ENCODE measurements at places on chromosomes 6 and 20.

- DNase-seq, result no peak
These were observed 137.0 kb downstream of the PRDM13 start for GRCh38 chr6:99743647-99744046.

DNA sequence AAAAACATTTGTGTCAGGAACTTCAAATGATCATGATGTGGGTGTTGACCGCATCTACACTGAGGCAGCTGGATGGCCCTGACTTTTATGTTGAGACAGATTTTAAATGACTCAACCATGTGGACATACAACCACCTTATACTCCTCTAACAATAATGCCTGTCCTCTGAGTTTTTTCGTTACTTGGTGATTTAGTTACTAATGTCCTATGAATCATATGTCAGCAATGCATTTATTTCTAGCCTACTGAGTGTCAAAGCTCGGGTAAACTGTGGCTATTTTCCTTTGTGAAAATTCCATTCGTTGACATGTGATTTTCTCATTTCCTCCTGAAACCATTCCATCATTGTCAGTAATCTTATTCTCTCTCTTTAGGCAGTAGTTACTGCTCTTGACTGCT lies 38.9 kb upstream of the NKX2-4 start:
- no peak for DNase-seq

DNA sequence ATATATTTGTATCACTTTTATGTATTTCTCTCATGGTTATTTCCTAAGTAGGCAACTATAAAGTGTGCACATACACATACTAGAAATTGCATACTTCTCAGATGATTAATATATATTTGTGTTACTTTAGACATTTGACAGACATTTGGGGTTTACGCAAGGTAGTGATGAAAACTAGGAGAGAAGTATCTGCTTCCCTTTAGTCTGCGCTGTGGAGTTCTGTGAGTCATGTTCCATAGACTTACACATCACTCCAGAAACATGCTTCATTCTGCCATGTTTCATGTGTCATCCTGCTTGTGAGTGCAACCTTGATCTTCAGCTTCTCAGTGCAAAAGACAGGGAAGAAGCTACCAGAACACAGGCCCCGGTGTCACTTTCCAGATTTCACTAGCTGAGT lies 200.7 kb upstream of the BMP2 start:
- no peak for DNase-seq

GRCh38 chr6:54737247-54737646 lies 109.3 kb upstream of the FAM83B start:
- DNase-seq, result no peak

DNA sequence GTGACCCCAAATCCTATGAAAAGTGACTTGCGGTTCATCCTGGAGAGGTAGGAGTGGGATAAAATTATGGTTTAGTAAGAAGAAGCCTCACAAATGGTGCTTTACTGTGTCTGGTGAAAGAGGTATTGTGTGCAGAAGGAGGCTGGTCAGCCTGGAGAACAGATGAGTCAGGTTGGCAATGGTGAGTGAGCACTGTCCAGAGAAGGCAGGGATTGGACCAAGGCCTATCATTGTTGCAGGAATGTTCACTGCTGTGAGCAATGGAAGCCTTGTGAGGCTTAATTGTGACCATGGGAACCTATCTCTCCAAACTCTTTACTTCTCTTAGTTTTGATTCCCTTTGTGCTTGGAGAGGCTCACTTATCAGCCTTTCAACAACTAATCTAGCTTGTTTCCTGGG lies 89.0 kb upstream of the KCNK16 start:
- DNase-seq, result no peak

DNA sequence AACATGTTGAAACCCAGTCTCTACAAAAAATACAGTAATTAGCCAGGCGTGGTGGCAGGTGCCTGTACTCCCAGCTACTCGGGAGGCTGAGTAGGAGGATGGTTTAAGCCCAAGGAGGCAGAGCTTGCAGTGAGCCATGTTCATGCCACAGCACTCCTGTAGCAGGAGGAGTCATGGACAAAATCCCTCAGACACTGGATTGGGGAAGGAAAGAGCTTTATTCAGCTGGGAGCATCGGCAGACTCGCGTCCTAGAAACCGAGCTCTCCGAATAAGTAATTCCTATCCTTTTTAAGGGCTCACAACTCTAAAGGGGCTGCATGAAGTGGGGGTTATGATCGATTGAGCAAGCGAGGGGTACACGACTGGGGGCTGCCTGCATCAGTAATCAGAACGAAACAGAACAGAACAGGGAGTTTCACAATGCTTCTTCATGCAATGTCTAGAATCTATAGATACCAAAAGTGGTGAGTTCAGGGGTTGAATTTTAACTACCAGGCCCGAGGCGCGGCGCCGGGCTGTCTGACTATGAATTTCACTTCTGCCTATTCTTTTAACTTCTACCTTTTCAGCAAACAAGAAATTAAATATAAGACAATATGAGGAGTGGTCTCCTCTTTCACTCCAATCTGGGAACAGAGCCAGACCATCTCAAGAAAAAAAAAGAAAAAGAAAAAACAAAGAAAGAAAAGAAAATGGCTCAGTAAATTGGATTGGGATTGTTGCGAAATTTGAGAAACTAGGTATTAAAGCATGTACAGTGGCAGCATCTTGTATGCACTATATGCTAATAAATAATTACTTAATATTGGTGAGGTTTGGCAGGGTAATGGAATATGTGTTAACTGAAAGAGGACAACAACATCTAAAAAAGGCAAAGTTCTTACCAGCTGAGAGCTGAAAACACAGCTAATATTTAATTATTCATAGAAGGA lies 23.6 kb downstream of the HMGN4 start:
- no peak for DNase-seq

GRCh38 chr6:159036673-159037072 lies 8.1 kb downstream of the TAGAP start:
- no peak for DNase-seq

GRCh38 chr6:136840276-136841001 lies 18.0 kb downstream of the PEX7 start:
- DNase-seq, result no peak

- DNase-seq, result no peak
These were observed 33.8 kb upstream of the RNF8 start for GRCh38 chr6:37319856-37320480.

- no peak for DNase-seq
These were observed 4.3 kb upstream of the DYNLRB1 start for GRCh38 chr20:34511891-34512265.

DNA sequence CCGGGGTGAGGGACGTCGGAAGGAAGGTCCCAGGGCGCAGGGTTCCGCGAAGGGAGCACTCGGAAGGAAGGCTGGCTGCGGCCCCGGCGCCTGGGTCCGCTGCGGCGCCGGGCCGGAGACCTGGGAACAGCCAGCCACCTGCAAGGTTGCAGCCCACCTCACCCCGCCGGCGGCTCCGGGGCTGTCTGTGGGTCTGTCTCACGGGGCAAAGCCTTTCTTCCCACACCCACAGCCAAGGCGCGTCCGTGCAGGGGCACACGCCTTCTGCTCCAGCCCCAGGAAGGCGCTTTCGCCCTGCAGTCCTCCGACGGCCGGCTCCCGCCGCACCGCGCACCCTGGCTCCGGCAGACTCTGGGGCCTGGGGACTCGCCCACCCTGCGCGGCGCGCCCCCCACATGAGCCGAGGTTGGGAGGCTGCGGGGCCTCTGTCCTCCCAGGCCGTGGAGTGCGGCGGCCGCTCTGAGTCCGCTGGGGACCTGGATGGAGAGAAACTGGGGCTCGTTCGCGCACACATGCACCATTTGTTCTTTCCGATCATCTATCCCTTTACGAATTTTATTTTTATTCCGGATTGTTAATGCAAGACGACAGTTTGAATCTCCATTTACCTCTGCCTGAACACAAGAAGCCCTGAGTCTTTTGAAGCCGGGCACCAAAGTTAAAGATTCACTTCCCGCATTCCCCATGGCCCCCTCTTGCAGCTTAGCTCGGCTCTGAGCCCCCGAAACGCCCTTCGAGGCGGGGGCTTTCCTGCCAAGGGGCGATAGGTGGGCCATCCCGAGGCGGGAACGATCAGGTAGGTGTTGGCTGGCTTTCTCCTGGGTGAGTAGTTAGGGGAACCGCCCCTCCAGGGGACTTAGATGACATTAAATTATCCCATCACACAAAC lies 4.5 kb upstream of the FOXC1 start:
- no peak for DNase-seq

DNA sequence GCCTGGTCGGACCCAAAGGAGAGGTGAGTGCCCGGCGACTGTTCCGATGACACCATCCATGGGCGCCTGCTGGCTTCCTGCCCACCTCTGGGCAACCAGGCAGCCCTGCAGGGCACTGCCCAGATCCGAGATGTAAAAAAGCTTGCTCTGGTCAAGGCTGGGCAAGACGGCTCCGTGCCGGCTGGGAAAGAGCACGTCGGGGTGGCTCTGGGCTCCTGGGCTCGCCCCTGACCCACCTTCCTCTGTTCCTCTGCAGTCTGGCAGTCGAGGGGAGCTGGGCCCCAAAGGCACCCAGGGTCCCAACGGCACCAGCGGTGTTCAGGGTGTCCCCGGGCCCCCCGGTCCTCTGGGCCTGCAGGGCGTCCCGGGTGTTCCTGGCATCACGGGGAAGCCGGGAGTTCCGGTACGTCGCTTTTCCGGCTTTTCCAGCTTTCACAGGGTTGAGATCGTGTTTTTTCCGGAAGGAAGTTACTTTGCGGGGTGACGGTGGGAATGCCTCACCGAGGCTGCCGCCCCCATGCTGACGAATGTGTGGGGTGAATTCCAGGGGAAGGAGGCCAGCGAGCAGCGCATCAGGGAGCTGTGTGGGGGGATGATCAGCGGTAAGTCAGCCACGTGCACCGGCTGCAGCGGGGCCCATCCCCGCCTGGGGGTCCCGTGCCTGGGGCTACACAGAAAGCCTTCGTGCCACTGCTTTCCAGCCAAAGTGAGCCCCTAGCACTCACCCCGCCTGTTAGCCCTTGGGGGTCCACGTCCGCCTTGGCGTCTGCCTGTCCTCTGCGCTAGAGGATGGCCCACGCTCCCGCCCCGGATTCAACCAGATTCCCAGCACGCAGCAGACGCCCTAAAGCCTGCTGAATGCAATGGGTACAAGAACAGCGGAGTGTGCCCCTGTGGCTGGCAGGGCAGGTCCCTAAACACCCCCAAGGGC lies 19.3 kb downstream of the COL9A3 start:
- DNase-seq, result no peak

DNA sequence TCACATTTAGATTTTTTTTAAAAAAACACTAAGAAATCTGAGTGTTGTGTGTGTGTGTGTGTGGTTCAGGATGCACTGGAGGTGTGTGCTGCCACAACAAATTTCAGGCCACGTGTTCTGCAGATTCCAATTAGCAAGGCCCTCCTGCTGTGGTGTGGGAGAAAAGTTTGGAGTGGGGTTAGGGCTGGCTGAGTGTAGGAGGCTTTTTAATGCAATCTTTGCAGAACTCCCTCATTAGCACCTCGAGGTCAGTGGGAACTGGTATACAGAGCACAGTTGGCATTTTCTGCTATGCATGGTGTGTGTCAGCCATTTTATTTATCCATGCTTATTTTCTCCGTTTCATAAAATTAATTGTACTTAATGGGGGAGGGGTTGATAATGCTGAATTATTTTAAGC lies 187.6 kb downstream of the SOX4 start:
- no peak for DNase-seq
